Heart left ventricle (tissue), 16 donors: ENCODE measurements at places on chromosomes 16 and 17. TPM values are rescaled to one million over a fixed set of nuclear protein-coding genes. Genes with fewer than 3 reads are reported as not detected.

The HS3ST6 gene
- total RNA-seq, result not detected

The SSTR5 gene
- 20.1 TPM for total RNA-seq

The TBC1D3D gene
- not detected for total RNA-seq

The NPIPB9 gene
- total RNA-seq, result 1.1 TPM

The GALR2 gene
- total RNA-seq, result not detected

The ZMYND15 gene
- not detected for total RNA-seq

The GRIN2A gene
- total RNA-seq, result 4.6 TPM

The PLA2G10 gene
- not detected for total RNA-seq

The HBQ1 gene
- not detected for total RNA-seq

The IL17C gene
- not detected for total RNA-seq

The NPIPA2 gene
- 3.3 TPM for total RNA-seq

The RRAD gene
- total RNA-seq, result 111 TPM

The CDIP1 gene
- total RNA-seq, result 49.0 TPM

The ATAD5 gene
- 0.73 TPM for total RNA-seq

The MKS1 gene
- total RNA-seq, result 8.6 TPM

The CD19 gene
- not detected for total RNA-seq

The CALB2 gene
- 0.72 TPM for total RNA-seq
